ENCODE measurements at places on chromosomes 5 and 9.

DNA sequence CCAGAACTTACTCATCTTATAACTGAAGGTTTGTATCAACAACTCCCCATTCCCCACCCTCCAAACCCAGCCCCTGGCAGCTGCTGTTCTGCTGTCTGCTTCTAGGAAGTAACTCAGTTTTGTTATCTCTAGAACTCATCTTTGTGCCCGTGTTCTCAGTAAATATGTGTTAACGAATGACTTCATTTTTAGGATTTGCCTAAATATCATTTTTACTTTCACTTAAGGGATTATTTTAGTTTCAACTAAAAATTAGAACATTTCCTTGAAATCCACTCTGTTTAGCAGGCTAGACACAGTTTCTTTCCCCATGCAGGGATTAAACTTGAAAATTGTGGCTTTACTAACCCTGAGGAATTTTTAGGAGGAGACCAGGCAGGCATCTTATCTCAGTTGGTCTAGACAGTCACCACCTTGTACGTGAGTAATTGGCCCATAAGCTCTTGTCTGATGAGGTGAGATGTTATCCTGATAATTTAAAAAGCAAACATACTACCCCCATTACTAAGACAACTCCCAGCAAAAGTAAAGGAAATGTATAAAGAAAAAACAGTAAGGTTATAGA is 68.2 kb upstream of the TNFAIP8 start:
- DNase-seq, result no peak

DNA sequence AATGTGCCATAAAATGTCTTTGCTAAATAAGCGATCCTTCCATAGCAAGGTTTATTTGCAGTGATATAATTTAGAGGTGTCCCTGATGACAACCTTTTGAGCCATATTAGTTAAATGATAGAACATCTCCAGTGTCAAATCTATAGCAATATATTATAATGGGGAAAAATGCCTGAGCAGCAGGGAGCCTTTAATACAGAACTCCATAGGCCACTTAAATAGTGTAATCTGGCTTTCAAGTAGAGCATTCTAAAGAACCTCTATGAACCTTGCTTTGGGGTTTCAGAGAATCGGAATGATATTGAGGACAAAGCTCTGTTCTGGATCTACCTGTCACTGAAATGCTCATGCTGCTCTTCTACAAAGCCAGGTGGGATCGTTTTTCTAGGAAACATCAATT is 96.7 kb upstream of the MEF2C start:
- no peak for DNase-seq

DNA sequence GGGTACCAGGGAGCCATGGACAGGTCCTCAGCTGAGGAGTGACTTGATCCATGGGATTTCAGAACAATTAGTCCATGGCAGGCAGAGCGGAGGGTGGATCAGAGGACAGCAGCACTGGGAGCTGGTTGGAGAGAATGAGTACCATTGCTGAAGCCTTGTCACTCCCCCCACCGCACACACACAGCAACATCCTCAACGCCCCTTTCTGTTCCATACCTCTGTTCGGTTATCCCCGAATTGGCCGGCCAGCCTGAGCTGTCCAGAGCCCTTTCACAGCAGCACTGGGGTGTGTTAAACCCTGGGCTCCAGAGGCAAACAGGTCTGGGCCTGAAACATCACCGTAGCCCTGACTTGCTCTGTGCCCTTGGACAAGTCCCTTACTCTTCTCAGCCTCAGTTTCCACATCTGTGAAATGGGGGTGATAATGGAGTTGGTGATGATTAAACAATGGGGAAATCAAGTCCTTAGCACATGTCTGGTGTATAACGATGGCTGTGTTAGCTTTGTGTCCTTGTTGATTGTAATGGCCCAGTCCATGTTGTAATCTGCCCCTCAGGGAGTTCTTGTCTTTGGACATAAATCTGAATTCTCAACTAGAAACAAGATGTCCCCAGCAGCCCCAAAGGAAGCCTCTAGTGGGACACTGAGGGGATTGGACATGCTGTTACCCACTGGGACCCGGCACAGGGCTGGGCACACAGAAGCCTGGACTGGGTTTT is 16.9 kb downstream of the GSN start:
- no peak for DNase-seq

GRCh38 chr5:126852091-126852571 is 75.2 kb downstream of the LMNB1 start:
- DNase-seq, result peak; percentile 28

DNA sequence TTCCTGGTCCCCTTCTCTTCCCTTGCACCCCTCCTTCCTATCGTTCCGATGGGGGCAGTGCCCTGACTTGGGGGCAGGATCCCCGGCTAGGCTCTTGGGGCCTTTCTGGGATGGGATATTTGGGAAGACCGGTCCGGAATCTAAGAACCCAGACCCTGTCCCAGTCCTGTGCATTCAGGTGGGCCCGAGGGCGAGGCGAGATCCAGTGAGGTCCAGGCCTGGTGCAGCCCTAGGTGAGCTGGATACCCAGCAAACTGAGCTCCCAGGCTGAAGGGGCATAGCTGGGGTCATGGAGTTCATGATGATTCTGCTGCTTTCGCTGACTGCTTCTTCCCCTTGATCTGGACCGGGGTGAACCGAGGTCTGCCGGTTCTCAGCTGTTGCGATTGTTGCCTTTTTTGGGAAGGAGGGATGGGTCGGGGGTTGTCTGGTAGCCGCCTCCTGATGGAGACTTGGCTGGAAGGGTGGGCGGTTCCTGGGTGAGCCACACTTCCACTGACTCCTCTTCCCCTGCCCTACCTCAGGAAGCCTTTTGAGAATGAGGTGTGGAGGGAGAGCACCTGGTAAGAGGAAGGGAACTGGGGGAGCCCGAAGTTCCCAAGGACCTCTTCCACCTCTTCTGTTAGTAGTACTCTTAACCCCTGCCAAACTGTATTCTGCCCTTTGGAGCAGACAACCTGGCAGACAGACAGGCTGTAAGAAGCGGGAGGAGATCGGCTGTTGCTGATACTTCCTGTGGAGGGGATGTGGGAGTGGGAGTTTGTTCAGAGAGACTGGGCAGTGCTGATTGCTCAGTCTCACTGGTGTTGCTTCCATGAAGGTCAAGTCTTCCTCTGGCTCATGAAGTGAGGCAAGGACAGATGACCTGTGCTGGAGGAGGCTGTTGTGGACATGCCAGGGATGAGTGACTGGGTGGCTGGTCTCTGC is 1.0 kb downstream of the LRRC8A start:
- no peak for DNase-seq

- no peak for DNase-seq
These were observed 71.1 kb downstream of the MLLT3 start for GRCh38 chr9:20551236-20551635.

- no peak for DNase-seq
These were observed 2.4 kb upstream of the RNF145 start for GRCh38 chr5:159211729-159212174.

DNA sequence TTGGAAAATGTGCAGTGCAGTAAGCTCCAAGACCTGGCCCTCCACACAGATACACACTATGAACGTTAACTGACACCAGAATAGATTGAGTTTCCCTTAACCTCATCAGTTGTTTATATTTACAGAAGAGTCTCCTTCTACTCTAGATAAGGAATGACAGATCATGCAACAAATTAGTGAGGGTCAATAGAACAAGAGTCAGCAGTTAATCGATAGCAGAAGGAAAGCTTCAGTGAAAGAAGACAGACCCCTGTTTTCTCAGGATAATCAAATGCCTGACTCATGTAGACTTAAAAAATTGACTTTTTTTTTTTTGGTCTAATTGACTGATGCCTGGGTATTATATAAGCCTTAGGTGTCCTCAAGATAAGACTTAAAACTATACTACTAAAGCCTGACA is 179.9 kb downstream of the DTWD2 start:
- DNase-seq, result no peak

DNA sequence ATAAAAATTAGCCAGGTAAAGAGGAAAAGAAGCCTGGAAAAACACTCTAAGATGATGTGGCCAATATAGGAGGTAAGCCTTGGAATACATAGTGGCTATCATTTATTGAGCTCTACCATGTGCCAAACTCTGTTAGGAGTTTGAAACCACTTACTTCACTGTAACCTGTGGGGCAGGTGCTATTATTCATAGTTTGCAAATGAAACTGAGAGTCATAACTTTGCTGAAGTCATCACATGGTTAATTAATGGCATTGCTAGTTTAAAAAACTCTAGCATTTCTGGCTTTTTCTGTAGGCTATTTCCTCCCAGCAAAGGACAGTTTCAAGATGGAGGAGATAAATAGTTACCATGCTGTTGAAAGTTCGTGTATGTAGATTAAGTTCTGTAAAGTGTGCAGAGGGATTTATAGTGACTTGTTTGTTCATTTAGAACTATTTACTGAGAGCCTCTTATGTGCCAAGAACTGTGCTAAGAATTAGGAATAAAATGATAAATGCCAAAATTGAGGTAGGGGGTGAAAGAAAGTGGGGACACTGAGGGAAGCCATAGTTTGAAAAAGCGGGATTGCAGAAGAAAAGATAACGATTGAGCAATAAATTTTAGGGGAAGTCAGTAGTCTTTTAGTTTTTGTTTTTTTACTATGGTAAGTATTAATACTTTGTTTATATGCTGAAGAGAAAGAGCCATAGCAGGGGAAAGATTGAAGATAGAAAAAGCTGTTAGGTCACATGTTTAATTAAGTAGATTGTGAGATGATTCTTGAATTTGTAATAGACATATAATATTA is 57.2 kb downstream of the WDR70 start:
- DNase-seq, result no peak

GRCh38 chr5:82097-82496 is 9.9 kb upstream of the PLEKHG4B start:
- no peak for DNase-seq

GRCh38 chr5:74587890-74588289 is 52.6 kb downstream of the ENC1 start:
- DNase-seq, result no peak

DNA sequence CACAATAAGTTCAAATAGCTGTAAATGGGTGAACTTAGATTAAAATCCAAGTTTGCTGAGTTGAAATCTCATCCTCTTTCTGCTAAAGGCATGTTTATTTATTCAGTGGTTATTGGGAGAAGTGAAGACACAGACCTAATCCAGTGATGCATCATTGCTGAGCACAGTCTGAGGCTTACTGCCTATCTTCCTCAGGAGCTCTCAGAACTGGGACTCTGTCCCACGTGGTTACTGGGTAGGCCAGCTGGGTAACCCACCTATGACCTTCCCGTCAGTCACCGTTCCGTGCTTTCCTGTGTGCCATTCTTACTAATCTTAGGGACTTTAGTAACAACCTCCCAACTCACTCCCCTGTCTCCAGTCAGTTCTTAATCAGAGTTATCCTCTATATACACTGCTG is 226.8 kb upstream of the ATP10B start:
- no peak for DNase-seq

- no peak for DNase-seq
These were observed 75.1 kb downstream of the PTTG1 start for GRCh38 chr5:160496784-160497183.

DNA sequence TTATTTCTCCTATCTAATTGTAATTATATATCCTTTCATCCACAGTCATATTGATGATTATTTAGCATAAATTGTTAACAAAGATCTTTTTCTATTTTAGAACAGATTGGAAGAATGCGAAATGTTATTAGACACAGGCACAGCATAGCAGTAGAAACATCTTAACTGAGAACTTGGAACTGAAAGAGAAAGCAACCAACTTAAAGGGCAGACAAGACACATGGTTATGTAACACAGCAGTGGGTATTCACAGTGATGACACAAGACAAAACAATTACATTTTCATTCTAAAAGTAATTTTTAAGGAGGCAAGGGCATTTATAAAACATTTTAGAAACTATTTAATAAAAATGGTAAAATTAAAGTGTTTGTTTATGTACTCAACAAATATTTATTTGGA is 57.7 kb upstream of the MEF2C start:
- DNase-seq, result no peak

GRCh38 chr5:64587370-64587769 is 81.6 kb downstream of the RGS7BP start:
- DNase-seq, result no peak

GRCh38 chr5:98454904-98455303 is 318.6 kb upstream of the RGMB start:
- DNase-seq, result no peak

DNA sequence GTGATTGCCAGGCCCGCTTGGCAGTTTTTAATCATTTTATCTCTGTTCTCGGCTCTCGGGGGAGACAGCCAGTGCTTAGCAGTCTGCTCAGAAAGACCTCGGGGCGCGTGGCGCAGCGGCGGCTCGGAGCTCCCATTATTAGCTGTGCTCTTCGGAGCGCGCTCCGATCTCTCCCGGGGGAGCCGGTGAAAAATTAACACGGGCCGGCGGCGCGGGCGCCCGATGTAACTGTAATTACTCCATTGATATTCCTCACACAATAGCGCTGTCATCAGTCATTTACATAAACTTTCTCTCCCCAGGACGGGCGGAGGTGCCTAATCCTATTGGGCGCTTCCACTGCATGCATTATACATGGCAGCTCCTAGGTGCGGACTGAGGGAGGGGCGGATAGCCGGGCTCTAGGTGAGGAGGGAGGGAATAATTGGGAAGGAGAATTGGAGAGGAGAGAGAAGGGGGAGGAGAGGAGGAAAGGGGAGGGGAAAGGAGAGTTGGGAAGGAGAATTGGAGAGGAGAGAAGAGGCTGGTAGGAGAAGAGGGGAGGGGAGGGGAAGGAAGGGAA is 24.9 kb downstream of the LMX1B start:
- no peak for DNase-seq

GRCh38 chr5:143154510-143155370 is 248.7 kb downstream of the NR3C1 start:
- no peak for DNase-seq

DNA sequence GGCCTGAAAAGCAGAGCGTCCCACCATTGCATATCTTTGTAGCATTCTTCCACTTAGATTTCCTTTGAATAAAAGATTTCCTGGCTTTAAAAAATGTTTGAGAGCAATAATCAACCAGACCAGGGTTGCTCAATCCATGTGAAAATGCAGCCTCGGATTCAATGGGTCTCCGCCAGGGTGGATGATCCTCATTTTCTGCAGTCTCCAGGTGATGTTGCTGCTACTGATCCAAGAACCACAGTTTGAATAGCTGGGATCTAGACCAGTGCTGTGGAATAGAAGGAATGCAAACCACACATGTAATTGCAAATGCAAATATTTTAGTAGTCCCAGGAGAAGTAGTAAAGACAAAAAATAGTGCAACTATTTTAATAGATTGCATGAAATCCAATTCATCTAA is 317.6 kb downstream of the IRX1 start:
- no peak for DNase-seq

DNA sequence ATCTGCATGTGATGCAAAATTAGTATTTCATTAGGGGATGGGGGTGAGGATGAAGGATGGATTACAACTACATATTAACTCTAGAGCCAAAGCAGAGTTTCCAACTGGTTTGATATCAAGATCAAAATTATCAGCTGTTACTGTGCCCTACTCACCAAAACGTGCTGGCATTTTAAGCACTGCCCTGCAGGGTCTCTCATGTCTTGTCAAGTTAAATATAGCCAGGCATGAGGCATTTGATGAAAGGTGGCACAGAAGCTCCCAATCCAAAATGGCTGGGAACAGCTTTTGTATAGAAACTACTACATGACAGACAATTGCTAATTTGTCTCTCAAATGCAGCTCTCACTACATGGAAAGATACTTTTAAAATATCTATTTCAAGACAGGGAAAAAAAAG is 27.1 kb upstream of the CAAP1 start:
- no peak for DNase-seq

Measured in activated T-helper 1 cell treated with anti-CD3 and anti-CD28 coated beads, Interleukin-12 subunit alpha, Interleukin-12 subunit beta, Interleukin-2, Interleukin-4 antibody, amounts not matched to agents 30 ng/mL and 10 ng/mL and 1 ng/mL, durations not matched to agents 14 hours and 24 hours and 36 hours (primary cell).